ENCODE measurements at places on chromosomes 16 and 17.

- DNase-seq = no peak
Measured at GRCh38 chr16:84839054-84839453, 19.3 kb downstream of the CRISPLD2 start.

DNA sequence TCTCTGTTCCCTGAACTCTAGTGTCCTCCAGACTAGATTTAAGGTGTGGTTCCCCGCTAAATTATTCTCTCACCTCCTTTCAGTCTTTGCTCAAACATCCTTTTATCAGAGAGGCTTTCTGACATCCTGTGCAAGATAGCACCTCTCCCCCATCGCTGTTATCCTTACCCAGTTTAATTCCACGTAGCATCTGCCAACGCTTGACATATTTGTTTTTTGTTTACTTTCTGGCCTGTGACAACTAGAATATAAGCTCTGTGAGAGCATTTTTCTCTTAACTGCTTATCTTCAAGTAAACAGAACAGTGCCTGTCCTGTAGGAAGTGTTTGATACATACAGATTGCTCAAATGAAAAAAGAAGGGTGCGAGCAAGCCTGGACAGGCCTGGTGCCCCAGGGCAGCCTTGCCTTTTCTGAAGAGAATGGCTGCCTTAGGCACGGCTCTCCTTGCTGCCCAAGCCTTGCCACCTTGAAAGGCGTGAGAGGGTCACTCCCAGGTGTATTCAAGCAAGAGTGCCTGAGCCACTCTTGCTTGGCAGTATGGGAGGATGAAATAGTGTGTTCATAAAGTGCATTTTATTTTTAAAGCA, 9.7 kb downstream of the DYNLL2 start:
- no peak for DNase-seq

- no peak for DNase-seq
Measured at GRCh38 chr17:17774009-17774881, 62.5 kb downstream of the SREBF1 start.

DNA sequence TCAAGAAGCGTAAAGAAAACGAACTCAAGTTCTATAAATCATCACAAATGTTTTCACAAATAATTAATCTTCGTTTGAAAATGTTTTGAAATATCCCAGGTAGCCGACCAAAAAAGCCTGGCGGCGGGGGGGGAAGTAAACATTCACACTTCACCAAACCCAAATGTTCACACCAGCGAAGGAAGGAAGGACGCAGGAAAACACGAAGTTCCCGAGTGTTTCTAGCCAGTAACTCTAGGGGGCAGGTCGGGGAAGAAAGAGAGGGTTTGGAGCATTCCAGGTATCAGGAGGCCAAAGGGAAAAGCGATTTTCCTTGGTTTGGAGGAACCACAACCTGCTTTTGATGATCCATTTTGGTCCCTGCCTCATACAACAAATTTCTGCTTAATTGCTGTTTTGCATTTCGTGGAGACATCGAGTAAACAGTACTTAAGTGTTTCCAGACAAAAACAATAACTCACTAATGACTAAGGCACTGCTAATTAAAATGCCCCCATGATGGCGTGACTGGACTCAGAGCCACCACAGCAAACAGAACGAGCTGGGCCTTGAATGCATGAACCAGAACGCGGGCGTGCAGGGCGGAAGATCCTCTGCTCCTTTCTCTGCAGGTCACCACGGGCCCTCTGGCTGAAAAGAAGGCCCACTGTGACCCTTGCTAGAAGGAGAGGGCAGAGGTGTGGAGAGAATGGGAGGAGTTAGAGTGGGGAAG, 16.6 kb downstream of the ZFHX3 start:
- DNase-seq = no peak

DNA sequence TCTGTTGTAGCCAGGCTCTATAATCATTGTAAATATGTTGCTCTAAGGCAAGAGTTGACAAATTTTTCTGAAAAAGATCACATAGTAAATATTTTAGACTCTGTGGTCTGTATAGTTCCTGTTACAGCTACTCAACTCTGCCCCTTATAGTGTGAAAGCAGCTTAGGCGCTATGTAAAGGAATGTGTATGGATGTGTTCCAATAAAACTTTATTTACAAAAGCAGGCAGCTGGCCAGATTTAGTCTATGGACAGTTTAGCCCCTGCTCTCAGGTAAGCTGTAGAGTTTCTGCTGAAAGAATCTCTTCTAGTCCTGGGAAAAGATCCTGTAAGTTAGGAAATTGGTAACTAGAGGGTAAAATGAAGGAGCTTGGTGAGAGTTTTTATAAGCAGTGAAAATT, 133.1 kb downstream of the SALL1 start:
- no peak for DNase-seq

- DNase-seq = no peak
Measured at GRCh38 chr17:2814481-2815341, 18.5 kb downstream of the RAP1GAP2 start.

GRCh38 chr16:81855552-81856153, 76.6 kb downstream of the PLCG2 start:
- no peak for DNase-seq

DNA sequence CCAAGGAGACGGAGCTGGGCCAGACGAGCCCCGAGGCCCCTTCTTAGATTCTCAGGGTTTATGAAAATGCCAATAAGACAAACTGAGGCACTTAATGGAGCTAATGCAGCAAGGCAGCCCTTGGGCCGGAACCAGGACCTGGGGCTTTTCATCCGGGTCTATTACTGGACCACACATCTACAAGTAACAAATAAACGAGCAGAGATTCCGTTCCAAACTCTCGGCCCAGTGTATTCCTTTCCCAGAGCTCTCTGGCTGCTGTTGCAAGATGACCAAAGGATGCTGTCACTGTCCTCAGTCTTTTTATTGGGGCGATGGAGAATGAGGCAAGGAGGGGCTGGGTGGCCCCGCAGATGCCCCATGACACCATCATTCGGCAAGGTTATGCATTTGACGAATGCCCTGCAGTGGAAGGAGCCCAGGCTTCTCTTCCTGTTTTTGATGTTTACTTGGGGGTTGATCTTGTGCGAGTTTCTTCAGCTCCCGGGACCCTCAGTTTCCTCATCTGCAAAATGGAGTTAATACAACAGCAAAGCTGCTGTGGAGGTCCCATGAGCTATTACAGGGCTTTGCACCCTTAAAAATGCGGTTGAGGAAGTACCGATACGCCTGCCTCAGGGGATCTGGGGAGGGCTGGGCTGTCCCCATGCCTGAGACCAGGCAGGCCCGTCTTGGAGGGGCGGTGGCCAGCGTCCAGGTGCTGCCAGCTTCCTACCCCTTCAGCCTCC, 1.1 kb upstream of the NTN1 start:
- DNase-seq = no peak

GRCh38 chr16:14056970-14057369, 14.1 kb upstream of the MRTFB start:
- DNase-seq = no peak

- DNase-seq = no peak
Measured at GRCh38 chr17:30450125-30451027, 26.8 kb upstream of the GOSR1 start.

DNA sequence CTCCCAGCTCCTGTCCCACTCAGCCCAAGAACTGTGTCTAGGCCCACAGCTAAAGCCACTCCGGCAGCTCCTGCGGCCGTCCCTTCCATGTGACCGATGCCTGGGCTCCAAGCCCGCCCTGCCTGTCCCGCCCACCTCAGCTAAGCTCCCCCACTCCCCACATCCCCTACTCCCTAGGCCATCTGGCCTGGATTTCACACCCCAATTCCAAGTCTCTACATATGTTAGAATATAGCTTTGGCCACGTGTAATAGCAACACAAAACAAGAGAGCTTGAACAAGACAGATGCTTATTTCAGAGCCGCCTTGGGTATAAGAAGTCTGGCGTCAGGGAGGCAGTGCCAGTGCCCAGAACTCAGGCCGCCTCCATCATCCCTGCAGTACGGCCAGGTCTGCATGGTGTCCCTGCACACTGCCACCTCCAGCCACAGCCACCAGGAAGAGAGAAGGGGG, 30.0 kb upstream of the USP22 start:
- DNase-seq = no peak

DNA sequence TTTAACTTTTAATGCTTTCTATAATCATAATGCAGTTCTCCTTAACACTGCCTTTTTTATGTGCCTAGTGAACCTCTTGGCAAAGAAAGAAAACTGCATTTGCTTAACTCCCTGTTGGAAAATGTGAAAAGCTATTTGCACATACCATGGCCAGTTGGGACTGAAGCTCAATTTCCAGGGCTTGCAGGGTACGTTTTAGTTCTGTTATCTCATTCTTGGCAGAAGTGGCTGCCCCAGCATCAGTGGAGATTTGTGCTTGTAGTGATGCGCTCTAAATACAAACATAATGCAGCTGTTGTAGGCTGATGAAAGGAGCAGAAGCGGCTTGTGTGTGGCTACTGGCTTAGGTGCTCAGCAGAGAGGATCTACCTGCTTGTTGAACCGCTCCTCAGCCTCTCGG, 3.7 kb downstream of the KRT24 start:
- no peak for DNase-seq

- DNase-seq = no peak
Measured at GRCh38 chr17:38881600-38882191, 11.8 kb downstream of the LASP1 start.

- DNase-seq = no peak
Measured at GRCh38 chr16:11536104-11536866, 50.4 kb downstream of the LITAF start.

GRCh38 chr17:38879878-38880665, 10.2 kb downstream of the LASP1 start:
- no peak for DNase-seq

GRCh38 chr16:57539072-57539796, 2.9 kb upstream of the CCDC102A start:
- DNase-seq = no peak

DNA sequence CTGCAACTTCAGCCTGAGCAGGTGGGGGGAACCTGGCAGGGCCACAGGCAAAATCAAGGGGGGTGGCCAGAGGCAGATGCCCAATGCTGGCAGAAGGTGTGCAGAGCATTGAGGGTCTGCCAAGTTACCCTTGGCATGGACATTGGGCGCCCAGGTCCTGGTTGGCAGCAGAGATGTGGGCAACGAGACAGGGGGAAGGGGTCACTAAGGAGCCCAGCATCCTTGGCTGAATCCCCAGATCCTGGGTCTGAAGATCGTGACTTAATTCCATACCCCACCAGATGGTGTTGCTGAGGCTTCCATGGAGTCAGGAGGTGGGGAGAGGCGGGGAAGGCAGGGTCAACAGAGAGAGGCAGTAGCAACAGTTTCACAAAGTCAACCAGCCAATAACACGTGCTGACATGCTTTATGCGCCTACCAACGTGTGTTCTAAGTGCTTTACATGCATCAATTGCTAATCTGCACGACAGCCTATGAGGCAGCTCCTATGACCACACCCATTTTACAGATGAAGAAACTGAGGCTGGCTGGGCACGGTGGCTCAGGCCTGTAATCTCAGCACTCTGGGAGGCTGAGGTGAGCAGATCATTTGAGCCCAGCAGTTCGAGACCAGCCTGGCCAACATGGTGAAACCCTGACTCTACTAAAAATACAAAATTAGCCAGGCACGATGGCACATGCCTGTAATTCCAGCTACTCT, 83.3 kb downstream of the GSG1L start:
- no peak for DNase-seq

DNA sequence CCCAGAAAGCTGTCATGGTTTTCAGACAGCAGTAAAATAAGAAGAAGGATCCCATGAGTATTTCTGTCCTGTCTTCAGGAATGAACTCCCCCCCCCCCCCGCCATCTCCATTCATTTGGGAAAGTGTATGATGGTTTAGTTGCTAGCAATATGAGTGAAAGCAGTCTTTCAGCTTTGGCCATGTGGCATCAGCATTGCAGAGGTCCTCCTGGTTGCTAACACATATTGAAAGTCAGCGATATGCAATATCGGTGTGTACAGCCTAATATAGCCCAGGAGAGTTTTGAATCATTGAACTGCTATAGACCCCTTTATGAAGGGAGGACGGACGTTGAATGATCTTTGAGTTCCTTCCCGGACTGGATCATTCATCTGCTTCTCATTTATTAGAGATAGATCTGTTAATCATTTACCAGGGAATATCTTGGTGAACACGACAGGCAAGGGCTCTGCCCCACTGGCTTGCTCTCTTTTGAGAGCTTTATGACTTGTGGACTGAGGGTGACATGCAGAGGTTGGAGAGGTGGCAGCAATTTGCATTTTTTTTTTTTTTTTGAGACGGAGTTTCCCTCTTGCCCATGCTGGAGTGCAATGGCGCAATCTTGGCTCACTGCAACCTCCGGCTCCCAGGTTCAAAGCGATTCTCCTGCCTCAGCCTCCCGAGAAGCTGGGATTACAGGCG, 25.2 kb downstream of the DEF8 start:
- DNase-seq = no peak

DNA sequence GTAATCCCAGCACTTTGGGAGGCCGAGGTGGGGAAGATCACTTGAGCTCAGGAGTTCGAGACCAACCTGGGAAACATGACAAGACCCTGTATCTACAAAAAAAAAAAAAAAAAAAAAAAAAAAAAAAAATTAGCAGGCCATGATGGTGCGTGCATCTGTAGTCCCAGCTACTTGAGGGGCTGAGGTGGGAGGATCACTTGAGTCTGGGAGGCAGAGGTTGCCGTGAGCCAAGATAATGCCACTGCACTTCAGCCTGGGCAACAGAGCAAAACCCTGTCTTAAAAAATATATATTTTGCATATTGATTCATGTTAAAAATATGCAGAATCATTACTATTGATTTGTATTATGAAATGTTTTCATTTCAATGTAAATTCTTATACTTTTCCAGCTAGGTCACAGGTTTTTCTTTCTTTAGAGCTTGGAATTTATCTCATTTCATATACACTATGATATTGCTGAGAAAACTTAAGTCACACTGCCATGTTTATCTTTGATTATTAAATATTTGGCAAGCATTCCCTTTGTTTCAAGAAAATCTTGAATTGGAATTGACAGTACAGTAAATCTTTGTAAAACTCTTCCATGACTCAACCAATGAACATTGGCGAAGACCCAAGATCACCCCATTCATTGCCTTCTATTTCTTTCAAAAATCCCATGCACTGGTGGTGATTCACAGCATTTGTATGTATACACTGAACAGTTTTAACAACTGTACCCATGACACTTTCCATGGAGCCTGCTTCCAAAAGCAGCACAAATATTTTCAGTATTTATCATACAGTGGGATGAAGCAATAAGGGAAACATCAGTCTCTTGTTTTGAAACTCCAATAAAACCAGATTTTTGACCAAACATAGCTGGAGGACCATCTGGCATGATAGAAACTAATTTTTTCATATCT, 83.5 kb upstream of the TNRC6A start:
- DNase-seq = no peak

- DNase-seq = no peak
Measured at GRCh38 chr17:379531-380465, 27.2 kb upstream of the RPH3AL start.

DNA sequence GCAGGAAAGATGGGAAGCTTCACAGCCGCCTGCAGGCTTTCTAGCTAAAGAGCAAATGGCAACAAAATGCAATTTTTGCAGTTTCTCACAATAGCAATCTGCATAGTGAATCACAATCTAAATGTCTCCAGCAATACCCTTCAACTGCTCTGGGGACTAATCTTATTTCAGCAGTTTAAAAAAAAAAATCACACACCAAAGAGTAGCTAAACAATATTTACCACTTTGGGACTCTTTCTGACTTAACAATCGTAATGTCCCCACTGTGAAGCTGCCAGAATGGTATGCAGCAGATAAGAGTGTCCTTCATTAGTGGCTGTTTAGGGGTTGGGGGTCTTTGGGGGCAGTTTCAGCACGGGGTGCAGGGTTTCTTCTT, 9.8 kb downstream of the CPPED1 start:
- DNase-seq = no peak

- no peak for DNase-seq
Measured at GRCh38 chr17:15398291-15398690, 56.9 kb upstream of the TEKT3 start.
